ENCODE measurements at places on chromosomes 4 and X. TPM values are rescaled to one million over a fixed set of nuclear protein-coding genes. Genes with fewer than 3 reads are reported as not detected.

- DNase-seq, result no peak
Measured at GRCh38 chrX:39016556-39016955, 215.3 kb downstream of the MID1IP1 start.

GRCh38 chr4:48065587-48066052 lies 49.0 kb downstream of the NIPAL1 start:
- no peak for DNase-seq

- DNase-seq, result no peak
Measured at GRCh38 chrX:101602077-101602476, 15.7 kb downstream of the ARMCX6 start.

- no peak for DNase-seq
Measured at GRCh38 chr4:106603471-106603870, 234.9 kb upstream of the GIMD1 start.

DNA sequence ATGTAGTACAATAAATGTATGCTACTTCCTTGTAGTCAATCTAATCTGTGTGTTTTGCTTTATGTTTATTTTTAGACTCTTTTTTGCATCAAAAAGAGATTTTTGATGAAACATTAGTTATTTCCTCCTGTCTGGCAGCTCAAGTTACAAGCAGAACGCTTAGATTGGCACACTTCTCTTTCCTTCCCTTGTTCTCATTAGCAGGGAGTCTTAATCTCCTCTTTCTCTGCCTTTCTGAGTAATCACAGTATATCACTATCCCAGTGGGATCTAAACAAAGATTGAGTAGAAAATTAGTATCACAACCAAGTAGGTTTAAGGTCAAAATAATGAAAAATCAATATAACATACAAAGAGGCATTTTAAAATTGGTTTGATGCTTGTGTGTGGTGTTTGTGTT lies 1192.6 kb downstream of the C4orf33 start:
- no peak for DNase-seq

Gene DOK7
- not detected for total RNA-seq

Gene ARHGAP24
- total RNA-seq, result 0.70 TPM

Gene HPF1
- 20.4 TPM for total RNA-seq

Gene YIPF7
- not detected for total RNA-seq

Gene MAP3K15
- total RNA-seq, result 1.8 TPM

All from activated CD8-positive, alpha-beta T cell treated with anti-CD3 and anti-CD28 coated beads for 36 hours (primary cell).